ENCODE measurements at places on chromosomes 1 and 21.

DNA sequence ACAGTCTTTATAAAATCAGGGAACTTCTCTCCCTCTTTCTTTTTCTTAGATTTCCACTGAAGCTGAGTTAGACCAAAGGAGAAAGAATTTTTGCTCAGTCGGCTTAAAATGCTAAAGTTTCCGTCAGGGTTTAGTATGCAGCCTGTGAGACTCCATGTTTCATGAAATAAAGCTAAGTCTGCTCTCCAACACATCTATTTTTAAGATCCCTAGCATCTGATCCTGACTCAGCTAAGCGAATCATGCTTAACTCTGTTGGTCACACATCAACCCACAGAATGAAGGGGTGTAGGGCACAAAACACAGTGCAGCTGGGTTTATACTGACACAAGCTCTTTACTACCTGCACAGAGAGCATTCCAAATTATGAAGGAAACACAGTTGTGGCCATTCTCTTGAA lies 102.4 kb upstream of the ZNF281 start:
- DNase-seq: no peak

- no peak for DNase-seq
Measured at GRCh38 chr1:47578721-47579419, 141.0 kb downstream of the FOXD2 start.

GRCh38 chr1:1085911-1086841 lies 12.1 kb upstream of the RNF223 start:
- DNase-seq: no peak

DNA sequence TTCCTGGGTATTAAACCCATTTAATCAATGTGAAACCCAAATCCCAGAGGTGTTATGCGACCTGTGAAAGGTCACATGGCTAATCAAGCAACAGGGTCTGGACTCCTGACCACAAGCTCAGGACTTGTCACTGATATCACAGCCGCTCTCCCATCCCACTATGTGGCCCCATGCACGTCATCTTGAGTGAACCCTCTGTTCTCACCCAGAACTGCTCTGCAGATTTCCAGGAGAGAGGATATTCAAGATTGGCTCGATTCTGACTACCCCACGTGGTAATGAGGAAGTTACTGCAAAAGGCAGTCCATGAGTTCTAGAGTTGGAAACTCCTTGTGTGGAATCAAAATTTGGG lies 173.5 kb upstream of the ETV3 start:
- no peak for DNase-seq

DNA sequence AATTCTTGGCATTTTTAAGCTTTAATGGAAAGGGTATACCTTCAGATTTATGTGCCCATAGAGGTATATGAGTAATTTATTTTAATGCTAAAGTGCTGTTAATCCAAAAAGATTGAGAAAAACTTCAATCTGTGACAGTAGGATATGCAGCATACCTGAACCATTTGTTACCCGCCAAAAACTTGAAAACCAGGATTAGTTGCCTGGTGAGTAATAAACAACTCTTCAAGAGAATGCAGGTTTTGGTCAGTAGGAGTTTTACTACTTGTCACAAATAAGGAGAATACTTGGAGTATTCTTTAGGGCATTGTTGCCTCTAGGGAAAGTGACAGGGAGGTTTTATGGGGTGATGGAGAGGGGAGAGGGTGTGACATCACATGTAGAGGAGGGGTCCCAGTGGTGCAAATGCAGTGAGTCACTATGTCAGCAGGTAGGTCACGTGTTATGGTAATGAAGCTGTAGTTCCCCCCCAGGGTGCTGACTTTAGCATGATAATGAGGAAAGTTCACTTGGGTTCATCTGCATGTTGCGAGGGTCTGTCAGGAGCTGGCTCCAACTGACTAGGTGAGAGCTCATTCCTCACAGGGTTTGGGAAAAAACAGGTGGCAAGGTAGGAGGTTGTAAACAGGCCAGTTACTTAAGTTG lies 23.1 kb downstream of the USP25 start:
- DNase-seq: no peak

DNA sequence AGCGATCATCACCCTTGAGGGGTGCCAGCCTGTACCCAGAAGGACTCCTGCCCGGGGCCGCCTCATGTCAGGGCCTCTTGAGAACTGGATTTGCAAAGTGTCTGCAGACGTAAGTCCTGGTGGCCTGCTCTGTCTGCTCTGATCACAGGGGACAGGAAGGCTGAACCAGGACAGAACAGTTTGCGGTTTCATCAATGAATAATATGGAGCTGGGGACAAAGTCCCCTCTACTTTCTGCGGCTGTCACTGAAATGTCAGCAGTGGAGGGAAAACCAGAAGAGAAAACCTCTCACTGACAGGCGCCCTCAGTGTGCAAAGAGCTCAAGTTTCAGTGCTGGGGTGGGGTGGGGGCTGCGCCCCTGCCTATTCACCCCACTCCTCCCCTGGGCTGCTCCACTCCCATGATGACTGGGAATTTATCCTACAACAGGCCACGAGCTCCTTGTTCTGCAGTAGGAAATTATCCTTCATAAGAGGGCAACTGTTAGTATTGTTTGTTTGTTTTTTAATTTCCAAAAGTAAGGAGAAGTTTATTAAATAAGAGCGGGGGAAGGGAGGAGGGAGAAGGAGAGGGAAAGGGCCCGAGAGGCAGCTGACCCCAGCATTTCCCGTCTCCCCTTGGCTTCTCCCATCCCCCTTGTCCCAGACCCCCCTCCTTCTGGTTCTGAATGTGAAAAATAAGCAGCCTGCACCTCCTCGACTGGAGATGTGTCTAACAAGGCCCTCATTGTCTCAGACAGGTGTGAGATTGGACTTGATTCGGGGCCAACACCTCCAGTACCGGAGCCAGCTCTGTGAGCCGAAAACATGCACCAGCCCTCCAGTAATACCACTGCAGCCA lies 149.2 kb downstream of the CLIC6 start:
- no peak for DNase-seq

DNA sequence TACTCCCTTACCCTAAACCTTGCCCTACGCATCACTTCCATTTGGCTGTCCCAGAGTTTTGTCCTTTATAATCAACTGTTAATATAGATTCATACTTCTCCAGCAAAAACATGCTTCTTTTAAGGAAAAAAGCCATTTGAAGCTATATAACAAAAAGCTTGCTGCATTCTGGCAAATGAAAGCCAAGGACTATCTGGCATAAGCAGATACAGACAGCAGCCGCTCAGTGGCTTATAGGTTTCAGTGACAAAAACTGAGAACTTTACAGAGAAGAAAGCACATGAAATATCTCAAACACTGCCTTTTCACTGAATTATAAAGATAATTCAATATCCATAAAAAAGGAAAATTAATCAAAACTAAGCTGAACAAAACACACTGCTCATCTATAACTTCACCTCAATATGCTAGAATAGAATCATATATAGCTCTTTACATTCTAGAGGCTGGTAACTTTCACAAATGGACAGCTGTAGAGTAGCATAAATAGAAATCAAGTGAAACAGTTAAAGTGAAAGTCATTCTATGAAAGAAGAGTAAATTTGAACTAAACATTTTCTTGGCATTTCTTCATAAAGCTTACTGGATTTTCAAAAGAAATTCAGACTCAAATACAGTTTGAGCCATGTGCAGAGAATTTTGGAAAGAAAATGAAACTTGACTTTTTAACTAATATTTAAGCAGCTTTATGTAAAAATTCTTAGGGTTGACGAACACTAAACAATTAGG lies 19.6 kb downstream of the CDC42BPA start:
- no peak for DNase-seq

DNA sequence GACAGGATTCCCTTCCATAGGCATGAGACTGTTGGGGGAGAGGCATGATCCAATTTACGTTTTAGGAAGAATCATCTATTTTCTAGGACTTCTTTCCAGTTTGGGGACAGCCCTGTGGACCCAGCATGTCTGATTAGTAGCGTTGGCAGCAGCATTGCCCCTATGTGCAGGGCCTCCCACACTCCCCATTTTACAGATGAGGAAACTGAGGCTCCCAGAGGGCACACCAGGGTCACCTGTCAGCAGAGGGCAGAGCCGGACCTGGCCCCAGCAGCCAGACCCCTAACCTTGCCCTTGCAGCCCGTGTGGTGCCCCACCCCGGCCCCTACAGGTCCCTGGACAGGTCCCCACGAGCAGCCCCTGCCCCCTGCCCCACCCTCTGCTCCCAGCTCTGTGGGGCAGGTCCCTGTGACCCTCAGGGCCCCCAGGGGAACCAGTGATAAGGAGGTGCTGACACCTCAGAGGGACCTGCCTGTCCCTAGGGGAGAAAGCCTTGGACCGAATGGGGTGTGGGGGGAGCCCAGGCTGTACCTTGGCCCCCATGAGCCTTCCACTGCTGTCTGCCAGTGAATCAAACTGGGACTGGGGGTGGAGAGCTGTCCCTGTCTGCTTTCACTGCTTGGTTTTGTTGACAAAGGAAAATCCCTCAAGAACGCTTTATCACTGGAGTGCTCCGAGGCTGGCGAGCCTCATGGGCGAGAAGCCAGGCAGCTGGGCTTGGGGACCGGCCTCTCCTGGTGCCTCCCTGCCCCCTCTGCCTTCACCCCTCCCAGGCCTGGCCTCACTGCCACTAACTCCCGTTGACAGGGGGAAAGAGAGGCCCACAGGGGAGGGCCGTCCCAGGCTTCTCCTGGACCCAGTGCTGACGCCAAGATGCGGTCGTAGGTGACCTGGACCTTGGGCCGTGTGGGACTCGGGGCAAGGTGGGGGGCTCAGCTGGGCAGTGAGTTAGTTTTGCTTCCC lies 39.4 kb upstream of the CCDC27 start:
- no peak for DNase-seq

- DNase-seq: no peak
Measured at GRCh38 chr1:15618655-15619525, 1.6 kb downstream of the DDI2 start.

- DNase-seq: no peak
Measured at GRCh38 chr21:34792504-34793089, 123.8 kb downstream of the CLIC6 start.

- no peak for DNase-seq
Measured at GRCh38 chr1:151377150-151377884, 4.8 kb upstream of the SELENBP1 start.

DNA sequence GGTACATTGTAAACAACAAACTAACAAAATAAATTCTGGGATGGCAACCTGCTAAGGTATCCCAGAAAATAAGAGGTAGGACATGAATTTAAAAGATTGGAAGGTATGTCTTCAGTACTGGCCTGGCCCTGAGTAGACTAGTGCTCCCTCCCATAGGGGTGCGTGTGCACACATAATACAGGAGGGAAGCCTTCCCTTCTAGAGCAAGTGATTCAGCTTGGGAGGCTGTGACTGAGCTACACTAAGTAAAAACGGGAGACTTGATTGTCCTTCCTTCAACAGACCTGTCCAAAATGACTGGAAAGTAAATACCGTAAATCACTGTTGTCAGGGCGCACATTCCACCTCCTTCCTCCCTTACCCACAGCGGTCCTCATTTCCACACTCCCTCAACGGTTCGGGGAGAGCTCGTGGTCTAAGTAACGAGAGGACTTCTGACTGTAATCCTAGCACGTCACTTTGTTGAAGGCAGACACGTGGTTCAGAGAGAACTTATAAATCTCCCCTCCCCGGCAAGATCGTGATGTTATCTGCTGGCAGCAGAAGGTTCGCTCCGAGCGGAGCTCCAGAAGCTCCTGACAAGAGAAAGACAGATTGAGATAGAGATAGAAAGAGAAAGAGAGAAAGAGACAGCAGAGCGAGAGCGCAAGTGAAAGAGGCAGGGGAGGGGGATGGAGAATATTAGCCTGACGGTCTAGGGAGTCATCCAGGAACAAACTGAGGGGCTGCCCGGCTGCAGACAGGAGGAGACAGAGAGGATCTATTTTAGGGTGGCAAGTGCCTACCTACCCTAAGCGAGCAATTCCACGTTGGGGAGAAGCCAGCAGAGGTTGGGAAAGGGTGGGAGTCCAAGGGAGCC lies at the start of gene TGFB2:
TGFB2 (plus strand) TSS at position 523 of the 859 bp plus-strand sequence. CDS start 1,366 bp downstream, outside the sequence.
- no peak for DNase-seq

DNA sequence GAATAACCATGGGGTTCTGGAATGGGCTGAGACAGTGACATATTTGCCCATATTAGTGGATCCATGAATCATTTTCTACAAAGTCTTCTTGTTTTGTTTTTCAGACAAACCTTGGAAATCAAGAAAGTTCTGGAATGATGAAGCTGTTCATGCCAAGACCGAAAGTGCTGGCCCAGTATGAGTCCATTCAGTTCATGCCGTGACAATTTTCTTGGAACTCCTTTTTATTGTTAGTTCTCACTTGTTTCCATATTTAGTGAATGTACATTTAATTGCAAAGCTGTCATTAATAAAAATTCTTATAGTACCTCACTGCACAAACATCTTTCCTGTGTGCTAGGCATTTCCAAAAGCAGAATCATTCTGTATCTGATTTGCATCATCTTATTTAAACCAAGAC lies 100.6 kb upstream of the KCNJ15 start:
- no peak for DNase-seq

GRCh38 chr1:242219298-242219901 lies 220.5 kb upstream of the MAP1LC3C start:
- no peak for DNase-seq

- no peak for DNase-seq
Measured at GRCh38 chr1:29676496-29676895, 440.2 kb downstream of the PTPRU start.

- no peak for DNase-seq
Measured at GRCh38 chr1:89896105-89896942, 75.5 kb downstream of the LRRC8D start.

DNA sequence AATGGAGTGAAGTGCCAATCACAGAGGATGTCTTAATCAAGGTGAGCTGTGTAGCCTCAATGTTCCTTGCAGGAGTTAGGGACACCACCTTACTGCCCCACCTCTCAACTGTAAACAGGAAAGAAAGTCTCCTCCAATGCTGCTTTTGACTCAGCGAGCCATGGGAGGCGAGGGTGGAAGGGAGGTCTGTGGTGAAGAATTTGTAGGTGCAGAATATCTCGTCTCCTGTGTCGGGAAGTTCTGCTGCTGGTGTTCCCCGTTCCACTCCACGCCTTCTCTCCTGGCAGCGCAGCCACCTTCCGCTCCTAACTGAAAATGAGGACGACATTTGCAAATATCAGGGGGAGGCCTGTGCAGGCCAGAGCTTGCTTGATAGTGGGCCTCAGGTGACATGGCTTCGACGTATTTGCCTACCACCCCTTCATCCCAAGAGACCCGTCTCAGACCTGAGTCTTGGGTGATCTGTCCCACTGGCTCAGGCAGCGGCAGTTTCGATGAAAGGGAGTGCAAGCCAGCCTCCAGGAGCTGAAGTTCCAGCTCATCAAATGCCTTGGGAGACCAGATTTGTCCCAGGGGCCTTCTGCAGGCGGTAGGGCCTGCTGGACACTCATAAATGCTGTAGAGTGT lies 368.3 kb upstream of the C1orf174 start:
- no peak for DNase-seq

GRCh38 chr1:26280333-26281042 lies 602 bp downstream of the SH3BGRL3 start:
- no peak for DNase-seq

GRCh38 chr1:24909388-24909898 lies 20.6 kb downstream of the RUNX3 start:
- DNase-seq: no peak

All from GM18507 (cell line).